Caco-2 (cell line): ENCODE measurements at places on chromosomes 5 and 9.

DNA sequence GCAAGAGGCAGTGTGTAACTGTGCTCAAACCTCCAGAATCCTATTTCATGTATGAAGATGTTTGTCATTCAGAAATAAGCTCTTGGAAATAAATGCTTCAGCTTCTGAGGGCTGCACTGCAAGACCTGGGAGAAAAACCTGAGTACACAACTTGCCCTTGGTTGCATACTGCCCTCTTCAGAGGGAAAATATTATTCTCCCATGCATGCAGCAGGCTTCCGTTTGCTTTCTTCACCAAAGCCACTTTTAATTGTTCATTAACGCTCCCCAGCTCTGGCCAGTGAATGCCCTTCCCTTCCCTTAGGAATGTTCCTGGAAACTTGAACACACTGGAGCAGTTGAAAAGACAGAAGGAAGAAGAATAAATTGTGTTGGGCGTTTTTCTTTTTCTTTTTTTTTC is 2.5 kb upstream of the WHRN start:
- no peak overlapping the region for H3K4me3 ChIP-seq
- DNase-seq = peak; percentile 40
- H3K27me3 ChIP-seq = peaks cover 2% of the 10 kb centered on the region; the same call in 1 of the 2 replicates
- no peak overlapping the region for H3K27ac ChIP-seq
- no peaks in the 10 kb centered on the region for H3K36me3 ChIP-seq
- no peaks in the 10 kb centered on the region for H3K4me1 ChIP-seq

DNA sequence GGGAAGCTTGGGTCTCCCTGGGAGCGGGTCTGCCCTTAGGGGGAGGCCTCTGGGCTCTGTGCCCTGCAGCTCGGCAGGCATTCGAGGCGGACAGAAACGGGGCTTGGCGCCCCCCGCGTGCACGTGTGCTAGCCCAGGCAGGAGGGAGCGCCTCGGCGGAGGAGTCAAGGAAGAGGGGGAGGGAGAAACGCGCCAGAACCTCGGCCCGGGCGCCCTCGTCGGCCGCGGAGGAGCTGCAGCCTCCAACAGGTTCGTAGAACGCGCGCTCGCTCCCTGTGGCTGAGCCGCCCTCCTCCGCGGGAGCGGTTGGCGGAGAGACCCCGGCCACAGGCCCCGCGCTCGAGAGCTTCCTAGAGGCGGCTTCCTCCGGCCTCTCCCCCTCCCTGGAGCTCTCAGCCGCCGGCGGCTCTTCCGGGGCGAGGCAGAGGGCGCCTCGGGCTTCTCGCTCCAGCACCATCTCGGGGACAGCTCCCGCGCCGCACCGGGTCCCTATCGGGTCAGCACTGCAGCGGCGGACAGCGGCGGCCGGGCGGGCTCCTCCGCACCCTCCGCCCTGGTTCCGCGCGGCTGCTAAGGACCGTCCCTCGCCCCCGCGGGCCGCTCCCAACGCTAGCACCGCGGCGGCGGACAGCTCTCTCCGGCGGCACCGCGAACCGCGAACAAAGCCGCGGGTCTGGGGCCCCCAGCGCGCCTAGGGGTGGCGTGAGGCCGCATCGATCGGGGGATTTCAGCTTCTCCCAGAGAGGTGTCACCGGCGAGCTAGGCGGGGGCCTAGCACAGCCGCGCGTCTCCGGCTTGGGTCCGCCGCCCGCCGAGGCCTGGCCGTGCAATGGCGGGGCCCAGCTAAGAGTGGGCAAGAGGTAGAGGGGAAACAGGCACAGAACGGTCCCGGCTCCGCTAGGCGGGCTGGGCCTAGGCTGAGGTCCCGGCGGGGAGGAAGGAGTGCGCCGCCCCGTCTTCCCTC is 74.6 kb upstream of the CPLX2 start:
- no peak overlapping the region for H3K27ac ChIP-seq
- H3K27me3 ChIP-seq = peaks cover 1% of the 10 kb centered on the region; the same call in 1 of the 2 replicates
- no peaks in the 10 kb centered on the region for H3K36me3 ChIP-seq
- H3K4me3 ChIP-seq = peak overlapping the region; percentile 29
- peaks cover 10% of the 10 kb centered on the region; the same call in 1 of the 2 replicates for H3K4me1 ChIP-seq

GRCh38 chr5:73282923-73283322 is 109.9 kb downstream of the TMEM174 start:
- H3K4me3 ChIP-seq = no peak overlapping the region
- no peaks in the 10 kb centered on the region for H3K36me3 ChIP-seq
- no peak overlapping the region for H3K27ac ChIP-seq
- H3K4me1 ChIP-seq = no peaks in the 10 kb centered on the region
- DNase-seq = no peak

- H3K4me1 ChIP-seq = no peaks in the 10 kb centered on the region
- no peak for DNase-seq
- H3K4me3 ChIP-seq = no peak overlapping the region
- no peak overlapping the region for H3K27ac ChIP-seq
These were observed 4.2 kb downstream of the CCNI2 start for GRCh38 chr5:132751444-132751843.

DNA sequence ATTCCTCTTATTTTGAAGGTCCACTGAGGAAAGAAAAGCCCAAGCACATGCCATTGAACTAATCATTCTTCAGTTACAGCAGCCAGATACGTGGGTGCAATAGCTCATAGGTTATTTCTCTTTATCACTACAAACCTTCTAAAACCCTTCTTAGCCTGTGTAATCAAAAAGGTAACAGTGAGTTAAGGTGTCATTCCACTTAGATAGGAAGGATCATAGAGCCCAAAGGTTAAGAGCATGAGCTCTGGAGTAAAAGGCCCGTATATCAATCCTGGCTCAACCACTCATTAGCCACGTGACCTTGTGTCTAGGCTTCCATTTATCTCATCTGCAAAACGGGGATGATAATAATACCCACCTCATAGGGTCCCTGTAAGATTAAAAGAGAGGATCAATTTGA is 2.7 kb downstream of the GPX8 start:
- no peak overlapping the region for H3K27ac ChIP-seq
- DNase-seq = no peak
- no peaks in the 10 kb centered on the region for H3K36me3 ChIP-seq

- no peak overlapping the region for H3K4me3 ChIP-seq
- H3K27ac ChIP-seq = no peak overlapping the region
- H3K27me3 ChIP-seq = no peaks in the 10 kb centered on the region
- H3K36me3 ChIP-seq = no peaks in the 10 kb centered on the region
- H3K4me1 ChIP-seq = no peaks in the 10 kb centered on the region
- no peak for DNase-seq
These were observed 199.1 kb upstream of the ZNF618 start for GRCh38 chr9:113677057-113677456.

DNA sequence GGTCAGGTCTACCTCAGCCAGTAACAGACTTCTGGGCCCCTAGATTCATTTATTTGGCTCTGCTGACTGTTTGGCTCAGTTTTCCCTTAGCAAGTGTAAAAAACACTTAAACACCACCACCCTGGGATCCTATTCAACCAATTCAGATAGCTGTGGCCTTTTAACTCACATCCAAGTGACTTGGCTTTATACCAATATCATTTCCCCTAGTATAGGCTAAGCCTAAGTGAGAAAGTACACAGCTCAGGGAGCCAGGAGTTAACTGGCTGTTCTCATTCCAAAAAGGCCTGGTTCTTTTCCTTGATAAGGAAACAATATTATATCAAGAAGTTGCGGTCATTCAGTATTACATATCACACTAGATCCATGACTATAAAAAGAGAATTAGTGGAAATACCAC is 163.5 kb downstream of the ARL15 start:
- no peak overlapping the region for H3K4me3 ChIP-seq
- H3K27me3 ChIP-seq = no peaks in the 10 kb centered on the region
- peaks cover 9% of the 10 kb centered on the region; the same call in 1 of the 2 replicates for H3K4me1 ChIP-seq
- no peak for DNase-seq
- no peak overlapping the region for H3K27ac ChIP-seq
- H3K36me3 ChIP-seq = no peaks in the 10 kb centered on the region

DNA sequence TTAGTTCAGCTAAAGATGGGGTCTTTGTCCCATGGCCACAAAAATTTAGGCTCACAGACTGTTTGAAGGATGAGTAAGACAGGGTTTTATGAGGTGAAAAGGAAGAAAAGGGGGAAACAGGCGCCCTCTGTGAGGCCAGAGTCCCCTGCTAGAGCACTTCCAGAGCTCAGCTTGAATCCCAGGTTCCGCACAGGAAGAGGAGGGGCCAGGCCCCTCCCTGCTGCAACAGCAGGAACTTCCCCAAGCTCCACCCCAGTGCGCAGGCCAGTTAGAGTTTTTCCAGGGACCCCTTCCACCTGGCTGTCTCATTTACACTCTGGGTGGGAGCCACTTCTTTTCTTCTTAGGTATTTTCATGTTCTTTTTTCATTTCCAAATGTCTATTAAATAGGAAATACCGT is 480.8 kb downstream of the PSAT1 start:
- no peak for DNase-seq
- no peaks in the 10 kb centered on the region for H3K27me3 ChIP-seq
- H3K4me3 ChIP-seq = no peak overlapping the region
- no peak overlapping the region for H3K27ac ChIP-seq

DNA sequence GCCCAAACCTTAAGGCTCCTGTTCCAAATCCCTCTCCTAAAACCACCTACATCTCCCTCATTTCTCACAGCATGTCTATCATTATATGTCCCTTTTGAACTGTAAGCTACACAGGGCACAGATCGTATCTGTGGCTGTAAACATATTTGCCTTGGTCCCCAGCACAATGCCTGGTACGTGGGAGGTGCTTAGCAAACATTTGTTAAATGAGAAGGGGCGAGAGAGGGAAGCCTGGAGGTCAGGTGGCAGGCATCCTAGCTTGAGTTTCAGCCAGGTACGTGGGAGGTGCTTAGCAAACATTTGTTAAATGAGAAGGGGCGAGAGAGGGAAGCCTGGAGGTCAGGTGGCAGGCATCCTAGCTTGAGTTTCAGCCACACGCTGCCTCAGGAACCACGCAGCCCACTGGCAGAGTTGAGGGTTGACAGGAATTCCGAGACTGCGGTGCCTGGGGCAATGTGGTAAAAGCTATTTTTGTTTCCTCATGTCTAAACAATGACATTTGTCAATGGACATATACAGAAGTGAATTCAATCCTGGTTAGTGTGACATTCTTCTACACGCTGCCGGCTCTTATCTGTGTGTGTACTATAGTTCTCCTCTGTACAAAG is 113.6 kb downstream of the EFNA5 start:
- H3K36me3 ChIP-seq = no peaks in the 10 kb centered on the region
- H3K27ac ChIP-seq = no peak overlapping the region
- DNase-seq = peak; percentile 43

DNA sequence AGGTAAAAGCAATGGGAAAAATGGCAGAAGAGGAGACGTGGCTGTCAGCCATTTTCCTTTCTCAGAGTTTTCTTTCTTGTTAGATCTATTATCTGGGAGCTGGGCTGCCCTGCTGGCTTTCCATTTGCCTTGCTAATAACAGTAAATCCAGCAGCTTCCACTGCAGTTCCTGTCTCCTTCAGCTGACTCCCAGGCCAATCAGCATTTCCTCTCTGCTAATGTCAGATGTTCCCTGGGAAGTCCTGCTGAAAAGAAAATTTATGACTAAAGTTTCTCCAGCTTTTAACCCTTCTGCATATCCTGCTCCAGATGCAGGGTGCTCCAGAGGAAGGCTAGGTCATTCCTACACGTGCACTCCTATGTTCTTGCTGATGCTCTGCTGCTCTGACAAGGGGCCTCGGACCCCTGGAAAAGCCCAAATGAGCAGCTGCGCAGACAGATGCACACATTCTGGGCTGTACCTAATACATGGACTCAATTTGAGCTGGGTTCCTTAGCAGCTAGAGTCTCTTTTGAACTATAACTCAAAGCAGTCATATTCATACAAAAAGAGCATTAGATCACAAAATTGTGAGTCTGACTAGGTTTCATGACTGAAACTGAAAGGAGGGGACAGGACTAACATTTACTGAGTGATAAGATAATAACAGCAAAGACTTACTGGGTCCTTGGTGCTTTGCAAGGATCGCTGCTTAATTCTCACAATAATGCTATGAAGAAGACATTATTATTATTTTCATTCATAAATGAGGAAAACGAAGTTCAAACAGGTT is 182.2 kb downstream of the MAPKAP1 start:
- no peak for DNase-seq
- H3K4me3 ChIP-seq = no peak overlapping the region
- H3K27me3 ChIP-seq = no peaks in the 10 kb centered on the region
- H3K36me3 ChIP-seq = no peaks in the 10 kb centered on the region
- H3K4me1 ChIP-seq = no peaks in the 10 kb centered on the region

DNA sequence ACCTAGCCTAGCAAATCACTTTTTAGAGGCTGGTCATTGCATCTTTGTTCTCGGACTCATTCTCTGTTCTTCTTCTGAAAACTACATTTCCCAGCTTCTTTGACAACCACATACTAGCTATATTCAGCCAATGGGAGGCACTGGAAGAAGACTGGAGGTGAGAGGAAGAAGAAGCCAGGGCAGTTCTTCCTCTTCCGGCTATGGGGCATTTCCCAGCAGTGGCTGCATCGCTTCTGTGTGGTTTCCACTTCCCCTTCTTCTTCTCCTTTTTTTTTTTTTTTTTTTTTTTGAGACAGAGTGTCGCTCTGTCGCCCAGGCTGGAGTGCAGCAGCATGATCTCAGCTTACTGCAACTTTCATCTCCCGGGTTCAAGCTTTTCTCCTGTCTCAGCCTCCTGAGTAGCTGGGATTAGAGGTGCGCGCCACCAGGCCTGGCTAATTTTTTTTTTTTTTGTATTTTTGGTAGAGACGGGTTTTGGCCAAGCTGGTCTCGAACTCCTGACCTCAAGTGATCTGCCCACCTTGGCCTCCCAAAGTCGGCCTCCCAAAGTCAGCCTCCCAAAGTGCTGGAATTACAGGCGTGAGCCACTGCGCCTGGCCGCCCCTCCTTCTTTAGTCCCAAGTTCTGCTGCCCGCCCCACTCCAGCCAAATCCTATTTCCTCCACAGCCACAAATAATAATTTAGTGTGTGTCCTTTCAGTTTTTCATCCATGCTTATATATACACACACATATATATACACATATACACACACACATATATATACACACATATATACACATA is 6.9 kb upstream of the UBAP1 start:
- H3K36me3 ChIP-seq = no peaks in the 10 kb centered on the region
- H3K4me3 ChIP-seq = no peak overlapping the region
- no peak overlapping the region for H3K27ac ChIP-seq
- DNase-seq = no peak
- H3K27me3 ChIP-seq = no peaks in the 10 kb centered on the region

GRCh38 chr9:19171271-19171670 is 44.0 kb upstream of the PLIN2 start:
- H3K36me3 ChIP-seq = no peaks in the 10 kb centered on the region
- no peaks in the 10 kb centered on the region for H3K27me3 ChIP-seq
- no peak overlapping the region for H3K4me3 ChIP-seq
- H3K4me1 ChIP-seq = peaks cover 14% of the 10 kb centered on the region

- H3K4me1 ChIP-seq = peaks cover 26% of the 10 kb centered on the region
- H3K36me3 ChIP-seq = no peaks in the 10 kb centered on the region
- no peak overlapping the region for H3K27ac ChIP-seq
- no peaks in the 10 kb centered on the region for H3K27me3 ChIP-seq
- no peak overlapping the region for H3K4me3 ChIP-seq
- DNase-seq = peak; percentile 87
These were observed 55.9 kb upstream of the EGFL7 start for GRCh38 chr9:136606687-136607333.

DNA sequence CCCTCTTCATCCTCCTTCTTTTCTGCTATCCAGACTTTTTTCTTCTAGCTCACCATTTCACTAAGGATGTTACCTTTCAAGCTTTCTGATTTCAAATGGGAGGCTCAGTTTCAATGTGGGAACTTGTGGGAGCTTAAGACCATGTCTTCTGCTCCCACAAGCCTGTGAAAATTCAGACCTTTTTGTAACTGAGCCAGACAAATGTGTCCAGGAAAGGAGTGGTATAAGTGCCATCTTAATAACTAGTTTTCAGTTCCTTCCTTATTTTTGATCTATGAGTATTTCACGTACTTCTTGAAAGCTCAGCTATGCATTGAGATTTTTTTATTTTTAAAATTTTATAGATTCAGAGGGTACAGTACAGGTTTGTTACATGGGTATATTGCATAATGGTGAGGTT is 4.6 kb upstream of the ERCC6L2 start:
- no peak for DNase-seq
- no peaks in the 10 kb centered on the region for H3K36me3 ChIP-seq
- no peak overlapping the region for H3K27ac ChIP-seq
- no peak overlapping the region for H3K4me3 ChIP-seq
